Skeletal muscle tissue (tissue), 5 donors: ENCODE measurements at places on chromosomes 13 and 19. TPM values are rescaled to one million over a fixed set of nuclear protein-coding genes. Genes with fewer than 3 reads are reported as not detected.

SIGLEC9 gene
- under 0.01 TPM for total RNA-seq

TDRD12 gene
- total RNA-seq: 1.6 TPM

ZNF382 gene
- total RNA-seq: 15.1 TPM

TYROBP gene
- 9.9 TPM for total RNA-seq

TGFBR3L gene
- total RNA-seq: 1.6 TPM

NMRK2 gene
- total RNA-seq: 48.5 TPM

KLF1 gene
- 2.1 TPM for total RNA-seq

IGLON5 gene
- not detected for total RNA-seq

DMKN gene
- total RNA-seq: not detected

C19orf12 gene
- total RNA-seq: 17.2 TPM

VMAC gene
- 3.7 TPM for total RNA-seq

B3GNT3 gene
- not detected for total RNA-seq

TNFSF9 gene
- 1.0 TPM for total RNA-seq

HMG20B gene
- total RNA-seq: 28.7 TPM

CYP4F3 gene
- 0.52 TPM for total RNA-seq

EBI3 gene
- total RNA-seq: not detected

WDR62 gene
- total RNA-seq: 2.1 TPM

ZNF420 gene
- 29.2 TPM for total RNA-seq

TSHZ3 gene
- 6.3 TPM for total RNA-seq

GJB6 gene
- total RNA-seq: not detected

OLFM2 gene
- 18.8 TPM for total RNA-seq

NTN5 gene
- under 0.01 TPM for total RNA-seq

ZNF208 gene
- total RNA-seq: 1.0 TPM

SLC25A23 gene
- total RNA-seq: 7.8 TPM

CD33 gene
- 0.52 TPM for total RNA-seq

SIAH3 gene
- total RNA-seq: under 0.01 TPM

FAM216B gene
- not detected for total RNA-seq

ACP7 gene
- total RNA-seq: not detected

TNFSF11 gene
- total RNA-seq: under 0.01 TPM

ZNF350 gene
- 10.4 TPM for total RNA-seq

F2RL3 gene
- total RNA-seq: 0.52 TPM

KIR3DL1 gene
- not detected for total RNA-seq

ZNF610 gene
- total RNA-seq: 5.7 TPM

CEACAM19 gene
- total RNA-seq: 2.6 TPM

ELSPBP1 gene
- not detected for total RNA-seq

LILRA2 gene
- total RNA-seq: 1.0 TPM

CYP4F8 gene
- total RNA-seq: not detected

OR7C2 gene
- total RNA-seq: not detected

TTYH1 gene
- total RNA-seq: 1.0 TPM

TEX29 gene
- total RNA-seq: not detected

GJA3 gene
- total RNA-seq: 2.1 TPM

CLEC17A gene
- 0.52 TPM for total RNA-seq

MIA gene
- total RNA-seq: 2.1 TPM

SMIM17 gene
- total RNA-seq: 0.52 TPM

MICOS13 gene
- 43.3 TPM for total RNA-seq

C1QTNF9B gene
- 1.0 TPM for total RNA-seq

SPIB gene
- under 0.01 TPM for total RNA-seq
